Lung (tissue), 17 donors: ENCODE measurements at places on chromosomes 2 and 18. TPM values are rescaled to one million over a fixed set of nuclear protein-coding genes. Genes with fewer than 3 reads are reported as not detected.

DNA sequence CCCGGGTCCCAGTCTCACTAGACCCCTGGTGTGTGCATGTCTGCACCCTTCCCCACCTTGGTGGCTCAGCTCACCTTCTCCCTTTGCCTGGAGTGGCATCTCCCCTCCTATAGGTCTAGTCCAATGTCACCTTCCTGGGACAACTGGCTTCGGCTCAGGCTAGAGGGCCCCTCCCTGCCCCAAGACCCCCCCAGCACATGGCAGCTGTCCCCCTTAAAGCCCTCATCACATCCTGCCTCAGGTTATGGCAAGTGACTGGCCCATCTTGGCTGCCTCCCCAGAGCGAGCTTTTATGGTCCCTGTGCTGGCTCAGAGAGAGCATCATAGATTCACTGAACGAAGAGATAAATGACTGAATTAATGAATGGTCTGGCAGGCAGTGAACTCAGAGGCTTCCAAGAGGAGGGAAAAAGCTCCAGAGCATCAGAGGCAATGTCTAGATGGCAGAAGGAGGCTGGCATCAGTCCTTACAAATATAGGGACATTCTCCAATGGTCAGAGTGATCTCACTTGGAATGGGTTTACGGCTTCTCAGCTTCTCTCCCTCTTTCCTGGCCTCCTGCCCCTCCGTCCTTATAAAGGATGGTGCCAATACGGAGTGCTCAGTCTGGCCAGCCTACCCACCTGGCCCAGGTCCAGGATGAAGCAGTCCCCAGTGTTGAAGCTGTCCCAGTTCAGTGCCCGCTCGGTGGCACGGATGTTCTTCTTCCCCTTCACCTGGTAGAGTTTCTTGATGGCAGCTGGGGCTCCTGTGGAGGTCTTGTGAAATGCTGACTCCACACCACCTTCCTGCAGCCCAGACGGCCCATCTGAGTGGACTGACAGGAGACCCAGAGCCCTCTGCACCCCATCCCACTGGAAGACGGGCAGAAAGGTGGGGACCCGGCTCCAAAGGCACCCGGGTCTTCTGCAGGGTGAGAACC, 9.4 kb downstream of the CAPG start:
- no peak for DNase-seq

- no peak for DNase-seq
Measured at GRCh38 chr18:73954268-73954667, 193.4 kb downstream of the FBXO15 start.

- DNase-seq: no peak
Measured at GRCh38 chr2:101912545-101912944, 79.2 kb upstream of the IL1R2 start.

Gene ANKRD30B
- total RNA-seq: not detected

Gene CRYBA2
- total RNA-seq: not detected

GRCh38 chr18:56921896-56922480, 224.9 kb upstream of the BOD1L2 start:
- peak; percentile 17 for DNase-seq

- DNase-seq: no peak
Measured at GRCh38 chr2:233032551-233033320, at the start of gene NEU2. NEU2 (plus strand) TSS chr2:233032672; CDS start chr2:233032672, 0 bp downstream.
